ENCODE measurements at places on chromosomes 6 and 20.

GRCh38 chr20:47253872-47254271 is 102.6 kb downstream of the ZMYND8 start:
- DNase-seq, result no peak

GRCh38 chr6:19465256-19465655 is 371.9 kb upstream of the ID4 start:
- DNase-seq, result no peak

GRCh38 chr20:50526403-50526989 is 16.3 kb downstream of the PTPN1 start:
- DNase-seq, result no peak

DNA sequence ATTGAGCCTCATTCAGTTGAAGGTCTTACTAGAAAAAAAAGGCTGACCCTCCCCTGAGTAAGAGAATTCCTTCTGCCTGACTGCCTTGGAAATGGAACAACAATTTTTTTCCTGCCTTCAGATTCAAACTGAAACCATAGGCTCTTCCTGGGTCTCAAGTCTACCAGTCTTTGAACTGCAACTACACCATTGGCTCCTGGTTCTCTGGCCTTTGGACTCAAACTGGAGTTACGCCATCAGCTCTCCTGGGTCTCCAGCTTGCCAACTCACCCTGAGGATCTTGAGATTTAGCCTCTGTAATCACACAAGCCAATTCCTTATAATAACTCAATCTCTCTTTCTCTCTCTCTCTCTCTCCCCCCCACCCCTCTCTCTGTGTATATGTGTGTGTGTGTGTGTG is 36.0 kb upstream of the SNX9 start:
- DNase-seq, result no peak

DNA sequence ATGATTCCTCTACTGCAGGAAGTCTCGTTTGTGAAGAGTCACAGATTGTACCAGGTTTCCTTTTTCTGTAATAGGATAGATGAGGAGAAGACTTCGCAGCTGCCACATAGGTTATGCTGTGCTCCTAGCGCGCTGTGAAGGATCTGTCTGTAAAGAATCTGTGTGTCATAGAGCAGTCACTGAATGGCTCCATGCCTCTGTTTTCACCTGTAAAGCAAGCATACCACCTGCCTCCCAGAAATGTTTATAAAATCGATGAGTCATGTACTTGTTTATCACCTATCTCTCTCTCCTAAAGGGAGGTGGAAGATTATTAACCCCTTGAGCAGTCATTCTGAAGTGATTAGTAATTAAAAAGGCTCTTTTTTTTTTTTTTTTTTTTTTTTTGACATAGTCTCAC is 86.6 kb downstream of the TFAP2B start:
- no peak for DNase-seq

GRCh38 chr6:25458485-25458884 is 179.3 kb downstream of the CARMIL1 start:
- peak; percentile 16 for DNase-seq

- no peak for DNase-seq
Observed at GRCh38 chr6:147563472-147563871, 55.0 kb downstream of the SAMD5 start.

DNA sequence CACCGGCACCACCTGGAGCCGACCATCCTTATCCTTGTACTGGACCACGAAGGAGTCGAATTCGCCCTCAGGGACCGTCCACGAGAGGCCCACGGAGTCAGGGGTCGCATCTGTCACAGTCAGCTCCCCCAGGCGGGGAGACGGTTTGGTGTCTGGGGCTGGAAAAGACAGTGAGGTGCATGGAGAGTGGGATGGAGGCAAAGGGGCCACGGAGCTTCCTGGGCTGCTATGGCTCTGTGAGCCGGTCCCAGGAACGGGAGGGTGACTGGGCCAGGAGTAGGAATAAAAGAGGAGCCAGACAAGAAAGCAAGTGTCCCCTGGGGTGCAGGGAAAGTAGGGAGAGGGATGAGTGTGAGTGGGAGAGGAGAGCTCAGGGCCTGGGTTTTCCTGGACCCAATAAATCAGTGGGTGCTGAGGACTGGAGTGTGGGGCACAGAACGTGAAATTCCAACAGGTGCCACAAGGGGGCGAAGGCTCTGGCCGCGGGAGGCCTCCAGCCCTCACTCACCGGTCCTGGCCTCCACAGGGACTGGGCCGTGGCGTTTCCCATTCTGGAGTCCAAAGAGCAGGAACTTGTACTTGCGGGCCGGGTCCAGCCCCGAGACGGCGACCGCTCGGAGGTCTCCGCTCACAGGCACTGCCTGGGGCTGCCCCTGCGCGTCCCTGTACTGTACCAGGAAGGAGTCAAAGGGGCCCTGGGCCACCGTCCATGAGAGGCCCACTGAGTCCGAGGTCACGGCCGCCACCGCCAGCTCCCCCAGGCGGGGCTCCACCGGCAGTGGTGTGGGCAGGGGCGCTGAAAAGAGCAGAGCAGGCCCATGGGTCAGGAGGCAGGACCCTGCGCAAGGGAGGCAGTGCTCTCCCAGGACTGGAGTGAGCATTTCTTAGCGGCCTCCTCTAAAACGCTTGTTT is 9.9 kb downstream of the CYP21A2 start:
- peak; percentile 80 for DNase-seq

DNA sequence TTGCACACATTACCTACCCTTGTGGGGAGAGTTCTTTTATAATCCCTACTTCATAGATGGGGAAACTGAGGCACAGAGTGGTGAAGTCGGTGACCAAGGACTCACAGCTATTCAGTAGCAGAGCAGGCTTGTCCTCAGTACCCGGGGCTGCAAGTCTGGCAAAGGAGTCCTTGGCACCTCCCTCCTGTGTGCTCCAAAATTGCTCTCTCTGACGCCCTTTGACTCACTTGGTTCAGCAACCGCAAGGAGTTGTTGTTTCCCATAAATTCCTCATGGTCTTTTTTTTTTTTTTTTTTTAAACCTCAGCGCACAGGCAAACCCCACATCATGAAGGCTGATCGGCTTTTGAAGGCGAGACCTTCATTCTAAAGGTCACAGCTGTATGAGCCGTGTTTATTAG is 143.2 kb downstream of the CEBPB start:
- DNase-seq, result no peak

DNA sequence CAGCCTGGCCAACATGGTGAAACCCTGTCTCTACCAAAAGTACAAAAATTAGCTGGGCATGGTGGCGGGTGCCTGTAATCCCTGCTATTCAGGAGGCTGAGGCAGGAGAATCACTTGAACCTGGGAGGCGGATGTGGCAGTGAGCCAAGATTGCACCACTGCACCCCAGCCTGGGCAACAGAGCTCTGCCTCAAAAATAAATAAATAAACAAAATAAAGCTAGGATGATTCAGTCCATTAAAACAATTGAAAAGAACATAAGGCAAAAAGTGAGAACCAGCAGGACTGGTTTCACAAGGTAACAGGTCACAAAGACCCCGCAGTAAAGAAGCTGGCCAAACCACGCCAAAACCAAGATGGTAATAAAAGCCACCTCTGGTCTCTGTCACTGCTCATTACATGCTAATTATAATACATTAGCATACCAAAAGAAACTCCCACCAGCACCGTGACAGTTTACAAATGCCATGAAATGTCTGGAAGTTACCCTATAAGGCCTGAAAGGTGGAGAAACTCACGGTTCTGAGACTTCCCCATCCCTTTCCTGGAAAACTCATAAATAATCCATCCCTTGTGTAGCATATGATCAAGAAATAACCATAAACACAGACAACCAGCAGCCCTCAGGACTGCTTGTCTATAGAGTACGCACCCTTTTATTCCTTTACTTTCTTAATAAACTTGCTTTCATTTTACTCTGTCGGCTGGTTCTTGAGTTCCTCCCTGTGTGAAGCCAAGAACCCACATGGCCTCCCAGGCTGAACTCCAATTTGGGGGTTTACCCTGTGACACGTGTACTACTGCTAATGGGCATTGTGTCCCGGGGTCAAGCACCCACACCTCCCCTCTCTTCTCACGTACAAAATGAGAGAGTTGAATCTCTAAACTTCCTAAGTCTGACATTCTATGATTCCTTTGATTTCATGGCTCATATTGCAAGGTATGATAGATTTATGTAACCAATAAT is 10.2 kb downstream of the LAMA4 start:
- no peak for DNase-seq

GRCh38 chr20:57176842-57177241 is 89.6 kb downstream of the BMP7 start:
- no peak for DNase-seq

GRCh38 chr6:126140015-126140414 is 153.7 kb downstream of the TRMT11 start:
- no peak for DNase-seq

DNA sequence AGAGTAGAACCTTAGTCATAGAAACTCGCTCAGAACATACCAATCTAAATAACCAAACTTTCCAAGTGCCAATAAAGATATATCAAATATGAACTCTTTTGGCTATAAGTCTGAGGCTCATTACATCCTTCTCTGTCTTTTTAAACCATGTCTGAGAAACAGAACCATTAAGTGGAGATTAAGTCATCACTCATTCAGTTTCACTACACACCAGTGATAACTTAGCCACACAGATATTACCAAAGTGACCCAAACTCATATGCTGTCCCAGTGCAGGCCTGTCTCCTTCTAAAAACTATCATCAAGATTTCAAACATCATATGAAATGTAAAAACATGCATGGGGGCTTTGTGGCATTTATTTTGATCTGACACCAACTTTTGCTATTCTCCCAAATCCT is 12.0 kb downstream of the GCLC start:
- no peak for DNase-seq

- no peak for DNase-seq
Observed at GRCh38 chr6:37438930-37439329, 5.9 kb downstream of the CMTR1 start.

GRCh38 chr20:38184101-38184500 is 19.0 kb upstream of the TGM2 start:
- DNase-seq, result no peak

DNA sequence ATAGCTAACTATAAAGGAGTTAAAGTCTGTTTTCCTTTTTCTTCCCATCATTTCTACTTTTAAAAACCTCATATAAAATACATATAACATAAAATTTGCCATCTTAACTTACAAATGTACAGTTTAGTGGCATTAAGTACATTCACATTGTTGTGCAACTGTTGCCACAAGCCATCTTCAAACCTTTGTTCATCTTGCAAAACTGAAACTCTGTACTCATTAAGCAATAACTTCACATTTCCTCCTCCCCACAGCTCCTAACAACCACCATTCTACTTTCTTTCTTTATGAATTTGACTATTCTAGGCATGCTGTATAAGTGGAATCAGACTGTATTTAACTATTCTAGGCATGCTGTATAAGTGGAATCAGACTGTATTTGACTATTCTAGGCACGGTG is 4.5 kb downstream of the CCDC170 start:
- DNase-seq, result no peak

DNA sequence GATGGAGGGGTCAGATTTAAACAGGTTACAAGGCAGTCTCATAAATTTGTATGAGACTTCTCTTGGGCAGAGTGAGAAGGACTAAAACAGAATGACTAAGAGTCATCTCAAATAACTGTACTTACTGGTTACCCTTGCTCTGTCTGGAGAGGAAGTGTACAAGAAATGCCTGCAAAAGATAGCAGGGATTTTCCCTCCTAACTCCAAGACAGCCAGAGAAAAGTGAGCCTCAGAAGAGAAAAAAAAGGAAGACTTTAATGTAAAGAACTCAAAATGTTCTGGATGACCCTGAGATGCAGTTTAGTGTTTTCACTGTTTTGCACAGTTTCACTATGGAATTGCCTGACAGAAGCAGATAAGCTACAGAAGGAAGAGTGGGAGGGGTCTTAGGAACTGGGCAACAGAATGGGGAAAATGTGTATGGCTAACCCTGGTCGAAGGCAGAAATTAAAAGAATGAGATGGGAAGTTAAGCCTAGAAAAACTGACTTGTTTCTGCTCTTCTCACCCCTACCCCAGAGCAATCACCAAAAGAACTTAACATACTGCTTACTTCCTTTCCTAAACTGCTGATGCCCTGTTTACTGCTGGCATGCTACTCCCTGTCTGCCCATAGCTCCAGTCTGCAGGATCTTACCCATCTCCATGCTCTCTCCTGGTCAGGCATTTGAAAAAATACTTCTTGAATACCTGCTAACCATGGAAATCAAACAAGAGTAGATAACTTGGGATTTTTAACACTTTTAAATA is 98.1 kb upstream of the MARCKS start:
- no peak for DNase-seq

- no peak for DNase-seq
Observed at GRCh38 chr20:62358171-62359042, 8.7 kb downstream of the LAMA5 start.

GRCh38 chr6:119533603-119534279 is 184.2 kb upstream of the MAN1A1 start:
- DNase-seq, result no peak

DNA sequence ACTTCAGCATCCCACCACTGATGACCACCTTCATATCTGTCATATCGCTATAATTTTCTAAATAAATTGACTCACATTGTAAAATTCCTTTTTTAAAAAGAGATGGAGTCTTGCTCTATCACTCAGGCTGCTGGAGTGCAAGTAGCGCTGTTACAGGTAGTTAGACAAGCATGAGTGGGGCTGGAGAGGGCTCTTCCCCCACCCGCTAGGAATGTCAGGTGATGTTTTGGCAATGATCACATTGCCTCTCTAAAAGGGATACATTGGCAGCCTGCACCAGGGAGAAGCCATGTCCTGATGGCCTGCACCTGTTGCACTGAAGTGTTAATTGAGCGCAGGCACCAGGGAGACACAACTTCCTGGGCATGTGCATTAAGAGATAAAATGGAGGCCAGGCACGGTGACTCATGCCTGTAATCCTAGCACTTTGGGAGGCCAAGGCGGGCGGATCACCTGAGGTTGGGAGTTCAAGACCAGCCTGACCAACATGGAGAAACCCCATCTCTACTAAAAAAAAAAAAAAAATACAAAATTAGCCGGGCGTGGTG is 16.9 kb upstream of the SLC22A16 start:
- DNase-seq, result no peak

DNA sequence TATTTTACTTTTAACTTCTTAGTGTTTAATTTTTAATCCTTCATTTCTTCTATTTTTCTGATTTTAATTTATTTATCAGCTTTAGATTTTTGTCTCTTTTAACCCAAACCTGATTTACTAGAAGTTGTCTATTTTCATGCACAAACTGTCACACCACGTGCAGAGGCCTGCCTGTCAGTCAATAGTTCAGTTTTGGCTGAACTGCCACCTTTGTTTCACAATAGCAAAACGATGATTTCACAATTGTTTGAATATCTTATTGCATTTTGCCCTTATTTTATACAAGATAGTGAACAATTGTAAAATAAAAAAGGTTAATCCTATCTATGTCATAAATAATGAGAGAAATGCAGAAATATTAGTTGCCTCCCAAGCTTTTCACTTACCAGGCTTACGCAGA is 24.0 kb upstream of the PPP1R3G start:
- no peak for DNase-seq
